ENCODE measurements at places on chromosomes 1 and 21.

- no peak for DNase-seq
These were observed 16.2 kb upstream of the MARK1 start for GRCh38 chr1:220511785-220512184.

- no peak for DNase-seq
These were observed 1649.2 kb downstream of the AMY1C start for GRCh38 chr1:105398909-105399308.

GRCh38 chr21:29238967-29239290, 59.8 kb upstream of the BACH1 start:
- DNase-seq, result no peak

GRCh38 chr1:228758447-228758846, 23.2 kb downstream of the RHOU start:
- DNase-seq, result no peak

DNA sequence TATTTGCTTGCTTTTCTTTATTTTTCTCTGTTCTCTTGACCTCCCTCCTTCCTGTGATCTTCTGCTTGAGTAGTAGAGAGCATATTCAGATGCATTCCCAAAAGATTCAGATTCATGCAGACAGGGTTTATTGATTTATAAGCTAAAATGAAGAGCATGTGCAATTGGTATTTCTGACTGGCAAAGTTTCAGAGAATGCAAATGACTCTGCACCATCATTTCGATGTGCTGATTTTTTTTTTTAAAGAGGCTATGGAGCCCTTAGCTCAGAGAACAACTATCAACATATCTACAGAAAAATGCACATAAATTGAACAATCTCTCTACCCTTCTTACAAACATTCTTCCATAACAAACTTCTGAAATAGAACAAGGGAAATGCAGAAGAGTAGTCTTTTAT, 312.0 kb downstream of the VAV3 start:
- no peak for DNase-seq

DNA sequence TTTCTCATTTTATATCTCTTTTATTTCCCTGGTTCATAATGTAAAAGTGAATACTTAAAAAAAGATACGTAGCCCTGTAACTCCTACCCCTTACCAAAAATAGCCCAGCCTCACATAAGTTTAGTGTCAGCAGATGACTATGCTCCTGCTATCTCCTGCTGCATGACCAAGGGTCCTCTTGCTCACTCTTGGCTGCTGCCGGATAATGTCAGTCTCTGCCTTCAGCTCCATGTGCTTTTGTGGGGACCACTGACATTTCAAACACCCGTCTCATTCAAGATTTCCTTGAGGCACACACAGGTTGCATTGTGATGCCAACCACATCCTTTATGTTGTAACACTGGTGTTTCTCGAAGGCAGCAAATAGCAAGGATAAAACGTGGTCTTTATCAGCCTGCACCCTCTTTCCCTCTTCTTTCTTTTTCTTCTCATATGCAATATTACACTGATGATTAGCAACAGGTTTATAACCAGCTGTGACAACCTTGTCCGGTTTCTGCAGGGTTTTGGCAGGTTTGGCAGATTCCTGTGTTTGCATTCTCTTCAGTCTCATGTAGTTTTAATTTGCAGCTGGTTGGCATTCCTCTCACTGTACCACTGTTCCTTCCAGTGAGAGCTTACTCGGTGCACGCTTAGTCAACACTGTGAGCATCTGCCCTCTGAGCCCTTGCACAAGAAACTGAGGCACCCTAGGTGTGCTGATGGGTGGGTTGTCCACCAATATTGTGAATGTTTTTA, 62.2 kb downstream of the ZNF684 start:
- no peak for DNase-seq

DNA sequence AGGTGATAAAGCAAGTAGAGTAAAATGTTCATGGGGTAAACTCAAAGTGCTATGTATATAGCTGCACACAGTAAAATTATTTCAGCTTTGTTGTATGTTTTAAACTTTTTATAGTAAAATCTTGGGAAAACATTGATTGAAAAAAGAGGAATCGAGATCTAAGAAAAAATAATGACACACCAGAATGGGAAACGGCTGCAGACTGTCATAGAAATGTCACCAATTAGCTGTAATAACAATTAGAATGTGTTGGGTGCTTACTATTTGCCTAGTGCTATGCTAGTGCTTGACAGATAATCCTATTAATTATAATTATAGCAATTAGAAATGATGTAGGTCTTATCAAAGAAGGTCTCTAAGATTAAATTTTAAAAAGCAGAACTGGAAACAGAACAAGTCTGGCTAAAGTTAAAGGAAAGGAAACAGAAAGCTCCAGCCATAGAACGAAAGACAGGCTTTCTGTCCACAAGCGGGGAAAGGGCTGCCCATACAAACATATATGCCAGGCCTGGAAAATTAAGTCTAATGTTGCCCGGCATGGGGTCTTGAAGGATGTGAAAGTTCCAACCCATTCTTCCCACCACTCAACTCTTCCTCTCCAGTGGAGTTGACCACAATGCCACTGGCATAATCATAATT, 5.0 kb downstream of the PCNX2 start:
- DNase-seq, result no peak

- DNase-seq, result peak; percentile 66
These were observed 39.8 kb upstream of the RAB4A start for GRCh38 chr1:229230893-229231753.

DNA sequence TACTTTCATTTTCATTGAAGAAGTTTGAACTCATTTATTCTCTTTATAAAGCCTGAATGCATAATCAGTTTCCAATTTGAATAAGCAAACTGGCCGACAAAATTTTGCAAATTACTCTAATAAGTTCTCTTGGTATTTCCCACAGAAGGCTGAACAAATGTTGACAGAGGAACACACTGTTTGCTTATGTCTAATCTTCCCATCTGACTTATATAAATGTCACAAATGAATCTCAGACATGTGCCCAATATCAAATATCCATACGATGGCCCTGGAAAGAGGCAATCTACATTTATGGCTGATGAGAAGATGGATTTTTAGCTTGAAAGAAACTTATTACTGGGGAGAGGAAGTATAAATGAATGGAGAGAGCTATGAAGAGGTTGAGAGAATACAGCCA, 380.6 kb upstream of the ZRANB2 start:
- no peak for DNase-seq

- no peak for DNase-seq
These were observed 6.8 kb upstream of the PEAR1 start for GRCh38 chr1:156886583-156887281.

GRCh38 chr1:243957141-243957540, 93.9 kb upstream of the ZBTB18 start:
- DNase-seq, result no peak
